ENCODE measurements at places on chromosomes 12 and 14.

GRCh38 chr14:94075008-94075407 is 6.0 kb downstream of the DDX24 start:
- no peak for DNase-seq

DNA sequence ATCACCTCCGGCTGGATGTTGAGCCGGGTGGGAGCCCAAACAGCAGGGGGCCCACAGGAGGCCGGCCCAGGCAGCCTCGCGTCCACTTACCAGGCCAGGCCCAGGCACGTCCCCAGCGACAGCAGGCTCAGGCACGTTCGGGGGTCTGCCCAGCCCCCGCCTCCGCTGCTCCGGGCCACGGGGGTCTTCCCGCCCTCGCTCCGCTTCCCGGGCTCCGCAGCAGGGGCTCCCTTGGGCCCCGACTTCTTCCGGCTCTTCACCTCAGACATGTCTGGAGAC is 216 bp downstream of the IKBIP start:
- DNase-seq: no peak

- no peak for DNase-seq
Observed at GRCh38 chr14:105087963-105088811, 23.0 kb upstream of the GPR132 start.

GRCh38 chr12:56998981-56999380 is 7.4 kb downstream of the ZBTB39 start:
- no peak for DNase-seq

- DNase-seq: no peak
Observed at GRCh38 chr14:61560323-61560722, 135.0 kb upstream of the HIF1A start.

DNA sequence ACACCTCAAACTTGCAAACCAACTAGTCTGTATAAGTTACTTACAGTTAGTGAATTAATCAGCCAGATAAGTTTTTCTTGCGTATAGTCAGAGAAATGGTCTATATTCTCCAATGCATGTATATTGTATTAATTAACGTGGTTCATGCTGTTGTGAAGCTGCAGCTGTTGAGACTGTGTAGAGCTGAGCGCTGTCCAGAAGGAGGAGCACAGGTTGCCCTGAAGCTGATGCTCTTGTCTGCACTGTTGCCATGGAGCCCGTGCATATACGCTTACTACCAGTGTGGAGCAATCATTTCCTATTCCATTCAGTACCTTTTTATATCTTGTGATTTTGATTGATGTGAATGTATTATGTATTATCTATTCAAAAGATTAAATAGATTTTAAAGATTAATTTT is 74.3 kb upstream of the ARID2 start:
- peak; percentile 60 for DNase-seq

GRCh38 chr14:34032720-34033119 is 81.8 kb upstream of the EGLN3 start:
- no peak for DNase-seq

- no peak for DNase-seq
Observed at GRCh38 chr14:100836311-100836805, 10.4 kb downstream of the MEG3 start.

- no peak for DNase-seq
Observed at GRCh38 chr12:94193168-94193567, 44.8 kb downstream of the PLXNC1 start.

GRCh38 chr14:92093320-92093719 is 13.1 kb downstream of the ATXN3 start:
- no peak for DNase-seq

DNA sequence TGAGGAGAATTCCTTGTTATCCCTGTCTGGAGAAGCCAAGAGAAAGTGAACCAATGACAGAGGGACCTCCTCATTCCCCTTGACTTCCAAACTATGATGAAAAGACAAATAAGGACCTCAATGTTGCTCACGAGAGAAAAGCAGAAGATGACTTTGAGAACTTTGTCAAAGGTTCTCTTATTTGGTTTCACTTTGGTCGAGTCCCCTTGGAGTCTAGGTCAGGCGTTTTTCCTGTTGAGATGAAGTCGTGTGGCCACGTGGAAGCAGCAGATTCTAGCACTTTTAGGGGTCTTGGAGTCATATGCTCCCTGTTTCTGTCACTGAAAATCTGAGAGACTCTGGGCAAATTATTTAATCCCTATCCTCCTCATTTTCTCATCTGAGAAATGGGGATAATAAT is 33.8 kb upstream of the COL2A1 start:
- DNase-seq: no peak

GRCh38 chr12:130954544-130954831 is 781 bp downstream of the ADGRD1 start:
- no peak for DNase-seq

DNA sequence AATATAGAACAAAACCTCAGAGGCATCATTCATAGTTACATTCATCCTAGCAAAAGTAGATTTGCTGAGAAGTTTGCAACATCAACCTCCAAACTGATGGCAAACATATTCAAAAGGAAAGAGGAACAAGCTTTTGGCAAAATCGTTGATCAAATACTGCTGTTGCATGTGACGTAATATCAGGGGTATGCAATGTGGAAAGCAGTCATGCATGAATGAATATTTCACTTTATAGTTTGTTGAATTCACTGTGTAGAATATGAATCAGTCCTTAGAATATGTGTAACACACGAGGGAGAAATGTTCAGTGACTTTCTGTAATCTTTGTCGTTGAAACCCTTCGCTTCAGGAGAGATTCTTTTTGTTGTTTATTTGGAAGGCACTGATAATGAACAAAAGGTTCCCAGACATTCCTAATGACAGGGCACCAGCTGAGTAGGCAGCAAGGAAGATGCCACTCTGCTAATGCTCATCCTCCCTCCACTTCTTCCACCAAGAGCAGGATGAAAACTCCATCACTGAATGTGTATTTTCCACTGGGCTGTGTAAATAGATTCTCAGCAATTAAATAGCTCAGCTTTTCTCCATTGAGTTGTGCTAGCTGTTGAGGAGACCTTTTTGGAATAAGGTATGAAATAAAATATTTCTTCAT is 126.1 kb downstream of the PELI2 start:
- DNase-seq: no peak

DNA sequence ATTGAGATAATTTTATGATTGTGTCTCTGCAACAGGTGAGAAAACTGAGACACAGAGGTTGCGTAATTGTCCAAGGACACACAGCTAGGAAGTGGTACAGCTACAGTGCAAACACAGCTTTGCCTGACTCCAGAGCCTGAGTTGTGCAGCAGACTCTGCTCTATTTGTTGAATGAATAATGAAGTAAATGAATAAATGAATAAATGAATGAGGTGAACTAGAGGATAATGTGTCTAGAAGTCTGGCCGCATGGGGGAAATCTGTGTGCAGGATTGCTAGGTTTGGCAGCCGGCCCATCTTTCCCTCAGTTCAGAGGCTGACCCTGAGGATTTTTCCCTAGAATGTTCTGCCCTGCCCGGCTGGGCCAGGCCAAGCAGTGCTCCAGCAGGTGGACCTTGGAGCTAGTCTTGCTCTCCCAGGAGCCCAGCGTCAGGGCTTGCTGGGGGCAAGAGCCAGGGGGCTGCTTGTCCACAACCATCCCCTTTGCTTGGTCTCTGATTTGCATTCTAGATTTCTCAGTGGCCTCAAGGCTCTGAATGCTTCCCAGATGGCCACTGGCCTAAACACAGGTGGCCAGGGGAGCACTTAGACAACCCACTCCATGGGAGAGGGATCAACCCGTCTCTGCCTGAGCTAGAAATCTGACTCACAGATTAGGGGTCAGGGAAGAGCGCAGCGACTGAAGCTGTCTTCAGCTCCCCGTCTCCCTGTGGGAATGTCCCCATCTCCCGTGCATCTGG is 225.2 kb downstream of the C12orf75 start:
- DNase-seq: no peak

DNA sequence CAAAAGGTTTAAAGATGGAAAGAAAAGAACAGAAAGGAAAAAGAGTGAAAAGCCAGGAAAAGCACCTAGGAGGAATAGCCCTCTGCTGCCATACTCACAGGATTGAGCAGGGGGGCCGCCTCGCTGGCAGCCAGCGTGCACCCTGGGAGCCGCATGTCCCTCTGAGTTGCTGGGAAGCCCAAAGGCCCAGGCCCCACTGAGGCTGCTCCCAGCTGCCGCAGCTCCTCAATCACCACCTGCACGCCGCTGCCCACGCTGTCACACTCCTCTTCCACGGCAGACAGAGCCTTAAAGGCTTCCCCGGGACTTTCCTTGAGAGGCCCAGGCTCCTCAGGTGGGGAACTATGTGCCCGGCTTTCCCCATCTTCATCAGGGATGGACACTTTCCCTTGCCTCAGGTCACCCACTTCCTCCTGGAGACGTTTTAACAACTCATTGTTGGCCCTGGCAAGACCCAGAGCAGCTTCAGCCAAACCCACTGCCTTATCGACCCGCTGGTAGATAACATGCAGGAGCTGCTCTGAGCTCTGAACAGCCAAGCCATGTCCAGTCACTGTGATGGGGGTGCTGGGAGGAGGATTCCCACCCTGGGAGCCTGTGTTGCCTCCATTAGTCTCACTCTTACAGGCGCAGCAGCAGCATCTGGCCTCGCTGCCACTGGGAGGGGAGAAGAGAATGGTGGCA is 11.5 kb downstream of the C14orf93 start:
- no peak for DNase-seq

- no peak for DNase-seq
Observed at GRCh38 chr14:75578786-75579337, 442 bp downstream of the FLVCR2 start.

GRCh38 chr14:64777461-64777860 is 73.2 kb downstream of the PLEKHG3 start:
- no peak for DNase-seq

- DNase-seq: no peak
Observed at GRCh38 chr12:129049917-129050316, 196.6 kb downstream of the GLT1D1 start.

DNA sequence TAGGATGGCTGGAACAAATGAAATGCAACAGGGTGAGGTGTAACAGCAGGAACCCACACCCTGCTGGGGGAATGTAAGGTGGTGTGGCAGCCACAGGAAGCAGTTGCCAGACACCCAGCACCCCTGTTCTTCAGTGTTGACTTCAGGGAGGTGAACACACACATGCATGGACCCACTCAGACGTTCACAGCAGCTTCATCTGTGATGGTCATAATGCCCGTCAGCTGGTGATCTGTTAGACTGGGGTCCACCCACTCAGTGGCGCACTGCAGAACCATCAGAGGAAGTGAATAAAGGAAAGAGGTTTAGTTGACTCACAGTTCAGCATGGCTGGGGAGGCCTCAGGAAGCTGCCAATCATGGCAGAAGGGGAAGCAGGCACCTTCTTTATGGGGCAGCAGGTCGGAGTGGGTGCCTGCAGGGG is 22.7 kb upstream of the TEX22 start:
- DNase-seq: no peak

- DNase-seq: no peak
Observed at GRCh38 chr12:95571369-95571768, 20.1 kb upstream of the USP44 start.

GRCh38 chr14:88281447-88281846 is 41.6 kb downstream of the KCNK10 start:
- no peak for DNase-seq

DNA sequence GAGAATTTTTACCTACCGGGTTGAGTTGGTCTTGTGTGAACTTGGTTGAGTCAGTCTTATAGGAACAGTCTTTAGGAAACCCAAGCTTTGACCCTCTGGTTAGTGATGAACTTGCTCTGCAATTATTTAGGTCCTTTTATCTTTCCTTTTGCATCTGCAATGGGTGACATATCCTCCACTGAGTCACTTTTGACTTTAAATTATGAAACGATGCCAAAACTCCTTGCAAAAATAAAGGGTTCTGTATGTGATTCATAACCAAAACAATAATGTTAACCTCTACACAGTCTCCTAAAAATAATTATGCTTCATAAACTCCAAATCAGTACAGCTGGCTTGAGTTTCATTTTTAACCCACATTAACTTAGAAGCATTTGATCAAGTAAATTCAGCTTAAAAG is 979.4 kb downstream of the GALC start:
- no peak for DNase-seq

- DNase-seq: no peak
Observed at GRCh38 chr12:28770322-28770721, 378.8 kb upstream of the FAR2 start.

GRCh38 chr14:49427117-49427516 is 159.1 kb downstream of the RPS29 start:
- DNase-seq: no peak

DNA sequence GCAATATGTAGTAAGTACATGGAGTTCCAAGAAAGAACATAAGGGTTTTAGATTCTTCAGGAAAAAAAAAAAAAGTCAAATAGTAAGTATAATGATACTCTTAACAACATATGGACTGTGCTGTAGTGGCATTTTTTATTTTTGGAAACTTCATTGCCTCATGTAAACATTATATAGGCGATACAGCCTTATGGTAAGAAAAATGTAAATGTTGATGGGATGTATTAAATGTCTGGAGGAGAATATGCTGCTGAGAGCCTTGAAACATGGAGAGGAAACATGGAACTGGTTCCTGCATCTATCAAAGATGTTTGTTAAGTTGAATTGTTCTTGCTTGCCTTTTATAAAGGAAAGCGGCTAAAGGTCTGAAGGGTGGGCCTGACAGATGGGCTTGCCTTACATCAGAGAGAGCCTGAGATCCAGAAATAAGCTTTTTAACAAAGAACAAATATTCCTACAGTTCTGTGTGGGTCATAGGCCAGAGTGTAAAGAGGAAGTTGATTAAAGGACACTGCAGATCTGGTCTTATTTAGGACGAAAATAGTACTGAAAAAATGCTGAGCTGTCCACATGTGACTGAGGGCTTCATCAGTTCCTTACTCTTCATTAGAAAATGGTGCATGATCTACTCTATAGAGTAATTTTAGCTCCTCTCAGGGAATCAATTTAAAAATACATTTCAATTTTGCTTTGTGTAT is 448.1 kb upstream of the DCN start:
- DNase-seq: no peak

- DNase-seq: no peak
Observed at GRCh38 chr12:58703866-58704265, 216.4 kb downstream of the LRIG3 start.

GRCh38 chr14:39841088-39841487 is 408.9 kb upstream of the FBXO33 start:
- DNase-seq: no peak

DNA sequence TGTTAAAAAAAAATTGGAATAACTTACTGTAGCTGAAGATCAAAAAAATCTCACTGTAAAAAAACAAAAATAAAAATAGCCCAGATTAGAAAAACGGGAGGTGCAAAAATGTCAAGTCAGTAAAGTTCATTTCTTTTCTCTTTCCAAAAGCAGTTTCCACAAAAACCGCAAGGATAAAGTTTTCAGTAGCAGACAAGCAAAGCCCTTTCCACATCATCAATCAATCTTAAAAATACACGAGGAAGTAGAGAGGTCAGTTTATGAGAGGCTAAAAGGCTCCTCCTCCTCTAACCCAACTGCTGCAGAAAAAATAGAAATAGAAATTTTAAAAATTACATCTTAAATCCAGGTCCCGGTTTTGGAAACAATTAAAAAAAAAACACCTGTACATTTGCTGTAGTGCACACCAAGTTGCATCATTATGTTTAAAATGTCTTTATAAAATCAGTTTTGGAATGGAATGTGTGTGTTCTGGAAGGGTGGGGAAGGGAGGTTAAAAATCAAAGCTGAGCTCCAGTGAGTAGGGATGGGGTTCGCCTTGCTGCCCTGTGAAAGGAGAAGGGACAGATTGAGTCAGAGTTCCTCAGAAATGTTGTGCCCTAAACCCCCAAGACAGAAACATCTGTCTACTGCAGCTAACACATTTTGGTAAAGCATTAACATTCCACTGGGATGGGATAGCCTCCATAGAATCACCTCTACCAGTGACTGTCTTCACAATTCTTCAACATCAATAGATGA is 5.8 kb downstream of the HNRNPC start:
- no peak for DNase-seq
